AG08396 (cell line): ENCODE measurements at places on chromosomes 5 and 9.

- no peak for DNase-seq
Measured at GRCh38 chr9:90251316-90251715, 391.3 kb downstream of the DIRAS2 start.

DNA sequence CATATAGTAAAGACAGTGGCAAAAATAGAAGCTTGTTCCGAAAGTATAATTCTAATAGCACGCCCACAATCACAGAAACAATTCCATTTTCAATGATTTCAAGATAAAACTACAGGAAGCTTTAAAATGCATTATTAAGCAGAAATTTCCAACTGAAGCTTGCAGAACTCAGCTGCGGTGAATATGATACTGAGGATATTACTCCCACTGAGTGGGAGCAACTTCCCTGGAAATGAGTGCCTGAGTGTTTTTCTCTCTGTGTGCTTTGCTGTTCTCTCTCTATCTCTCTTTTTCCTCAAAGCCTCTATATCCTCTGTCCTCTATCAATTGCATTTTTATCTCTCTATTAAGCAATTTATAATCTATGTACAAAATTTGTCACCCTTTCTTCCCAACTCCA lies 187.5 kb upstream of the PRDM9 start:
- DNase-seq = no peak

GRCh38 chr5:76594107-76594506 lies 29.1 kb downstream of the F2RL2 start:
- no peak for DNase-seq

GRCh38 chr5:136518174-136518573 lies 152.8 kb upstream of the TRPC7 start:
- no peak for DNase-seq

- DNase-seq = peak; percentile 66
Measured at GRCh38 chr9:36928670-36929349, 105.3 kb downstream of the PAX5 start.

- no peak for DNase-seq
Measured at GRCh38 chr9:8366161-8366926, 566.8 kb upstream of the DMAC1 start.

- peak; percentile 18 for DNase-seq
Measured at GRCh38 chr5:154273028-154273617, 82.6 kb downstream of the GALNT10 start.

DNA sequence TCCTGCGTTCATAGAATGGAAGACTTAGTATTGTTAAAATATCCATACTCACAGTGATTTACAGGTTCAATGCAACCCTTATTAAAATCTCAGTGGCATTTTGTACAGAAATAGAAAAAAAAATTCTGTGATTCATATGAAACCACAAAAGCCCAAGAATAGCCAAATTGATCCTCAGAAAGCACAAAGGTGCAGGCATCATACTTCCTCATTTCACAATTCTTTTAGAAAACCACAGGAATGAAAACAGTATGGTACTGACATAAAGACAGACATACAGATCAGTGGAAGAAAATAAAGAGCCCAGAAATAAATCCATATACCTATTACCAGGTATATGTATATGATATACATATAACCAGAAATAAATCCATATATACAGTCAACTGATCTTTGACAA lies 86.8 kb upstream of the MEGF10 start:
- DNase-seq = no peak
